ENCODE measurements at places on chromosomes 16 and 17.
A peak's percentile ranks its signal among the peaks of the same experiment; 100 is the strongest.

GRCh38 chr16:47978491-47979163, 177.2 kb downstream of the ABCC12 start:
- no peak for DNase-seq

GRCh38 chr16:16052916-16053315, 103.5 kb downstream of the ABCC1 start:
- no peak for DNase-seq

- DNase-seq = no peak
These were observed 154.2 kb downstream of the MRM1 start for GRCh38 chr17:36755586-36755985.

GRCh38 chr17:60372790-60373483, 19.0 kb downstream of the USP32 start:
- no peak for DNase-seq

- DNase-seq = no peak
These were observed 10.0 kb downstream of the CNGB1 start for GRCh38 chr16:57960826-57961472.

GRCh38 chr17:32104158-32104557, 38.1 kb upstream of the RHOT1 start:
- no peak for DNase-seq

- DNase-seq = no peak
These were observed 20.9 kb upstream of the PPM1D start for GRCh38 chr17:60579090-60579489.

- no peak for DNase-seq
These were observed 266.8 kb downstream of the SEC14L1 start for GRCh38 chr17:77407321-77408277.

GRCh38 chr17:56478836-56479447, 114.6 kb upstream of the NOG start:
- DNase-seq = no peak

DNA sequence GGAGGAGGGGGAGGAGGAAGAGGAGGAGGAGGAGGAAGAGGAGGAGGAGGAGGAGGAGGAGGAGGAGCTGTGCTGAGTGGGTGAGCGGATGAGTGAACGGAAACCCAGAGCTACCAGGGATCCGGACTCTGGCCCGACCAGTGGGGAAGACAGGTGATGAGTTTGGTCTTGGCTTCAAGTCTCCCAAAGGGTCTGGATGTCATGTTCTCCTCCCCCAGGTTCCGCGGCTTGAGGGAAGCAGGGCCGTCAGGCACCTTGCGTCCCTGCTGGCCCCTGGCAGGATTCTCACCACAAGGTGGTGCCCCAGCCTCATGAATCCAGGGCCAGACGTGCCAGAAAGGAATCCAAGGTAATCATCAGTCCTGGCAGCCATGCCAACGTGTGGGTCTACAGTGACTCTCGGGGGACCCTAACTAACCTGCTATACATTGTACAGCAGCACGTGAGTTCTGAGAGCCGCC, 13.5 kb upstream of the ABAT start:
- DNase-seq = peak; percentile 60

GRCh38 chr16:9328411-9328810, 237.0 kb downstream of the HAPSTR1 start:
- no peak for DNase-seq

DNA sequence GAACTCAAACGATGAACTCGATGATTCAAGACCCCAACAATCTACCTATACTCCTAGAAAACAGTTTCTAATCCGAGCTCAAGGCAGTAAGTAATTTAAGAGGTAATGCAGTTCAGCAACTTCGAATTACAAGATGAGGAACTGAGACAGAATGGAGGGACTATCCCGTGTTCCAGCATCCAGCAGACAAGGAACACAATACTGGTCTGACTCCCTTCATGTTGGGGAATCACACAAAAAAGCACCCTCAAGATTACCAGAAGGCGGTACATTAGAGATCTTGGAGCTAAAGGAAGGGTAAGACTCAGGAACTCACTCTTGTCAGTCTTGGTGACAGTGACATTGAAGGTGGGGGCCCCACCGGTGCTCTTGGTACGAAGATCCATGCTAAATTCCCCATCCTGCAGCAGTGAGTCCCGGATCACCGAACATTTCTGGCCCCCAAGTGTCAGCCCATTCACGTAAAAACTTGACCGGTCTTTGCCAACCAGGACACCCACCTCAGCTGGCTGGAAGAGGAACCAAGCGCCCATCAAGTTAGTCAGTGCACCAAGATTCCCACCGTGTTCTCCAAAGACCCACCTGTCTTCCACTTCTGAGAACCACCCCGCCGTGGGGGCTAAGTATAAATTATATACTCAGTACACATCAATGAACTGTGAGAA, 1.9 kb downstream of the PFN1 start:
- DNase-seq = no peak

DNA sequence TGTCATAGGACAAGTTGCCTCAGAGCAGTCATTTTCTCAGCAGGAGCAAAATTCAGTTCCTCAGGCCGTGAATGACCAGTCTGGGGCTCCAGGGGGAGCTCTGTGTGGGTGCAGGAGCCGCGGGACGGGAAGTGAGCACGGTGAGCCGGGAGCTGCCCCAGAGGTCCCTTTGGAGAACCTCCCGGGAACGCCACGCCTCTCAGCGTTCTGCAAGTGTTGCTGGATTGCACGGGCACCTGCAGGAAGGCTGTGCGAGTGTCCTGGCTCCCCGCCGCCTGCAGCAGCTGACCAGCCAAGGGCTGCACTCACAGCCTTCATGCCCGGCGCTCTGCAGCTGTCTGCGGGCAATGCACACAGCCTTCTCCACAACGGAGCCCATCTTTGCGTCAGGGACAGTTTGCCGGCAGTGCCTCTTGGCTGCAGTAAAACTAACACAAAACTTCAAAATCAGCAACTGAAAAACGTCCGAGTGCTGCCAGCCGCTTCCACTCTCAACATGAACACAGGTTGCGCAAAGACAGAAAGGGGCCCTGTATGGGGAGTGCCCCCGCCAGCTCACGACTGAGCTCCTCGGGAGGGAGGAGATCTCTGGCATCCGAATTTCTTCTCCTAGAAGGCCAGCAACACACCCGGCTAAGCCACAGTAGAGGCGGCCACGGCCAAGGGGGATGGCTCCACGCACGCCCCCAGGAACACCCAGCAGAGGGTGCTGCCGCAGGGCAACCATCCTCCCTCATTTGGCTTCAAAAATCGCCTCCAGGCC, 16.0 kb downstream of the NDUFAF8 start:
- DNase-seq = peak; percentile 53

DNA sequence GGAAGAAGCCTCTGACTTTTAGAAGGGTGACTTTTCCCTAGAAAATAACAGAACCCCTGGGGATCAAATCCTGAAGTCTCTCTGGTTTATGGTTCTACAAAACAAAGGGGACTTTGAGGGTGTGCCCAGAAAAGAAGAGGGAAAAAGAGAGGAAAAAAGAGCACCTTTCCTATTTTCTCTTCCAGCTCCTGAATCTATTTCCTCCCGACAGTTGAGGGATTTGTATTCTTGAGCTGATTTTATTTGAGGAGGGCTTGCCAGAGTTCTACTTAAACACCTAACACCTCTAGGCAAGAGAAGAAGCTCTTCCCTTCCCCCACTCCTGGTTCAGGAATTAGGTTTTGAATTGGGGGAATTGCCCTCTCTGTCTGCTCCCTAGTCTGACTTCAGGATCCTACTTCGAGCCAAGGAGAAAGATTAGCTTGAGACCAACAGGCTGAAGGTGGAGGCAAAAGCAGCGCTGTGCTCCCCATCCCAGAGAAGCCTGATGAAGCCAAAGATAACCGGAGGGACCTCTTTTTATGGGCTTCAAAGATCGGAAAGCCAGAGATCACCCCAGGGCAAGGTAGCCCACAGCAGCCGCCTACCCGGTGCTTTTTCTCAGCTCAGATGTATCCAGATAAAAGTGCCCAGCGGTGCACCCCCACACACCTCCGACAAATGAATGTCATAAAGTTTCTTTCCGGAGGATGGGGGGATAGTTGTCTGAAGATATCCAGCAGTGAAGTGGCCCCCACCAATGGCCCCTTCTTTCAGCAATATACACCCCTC, 796 bp downstream of the HOXB3 start:
- DNase-seq = no peak

DNA sequence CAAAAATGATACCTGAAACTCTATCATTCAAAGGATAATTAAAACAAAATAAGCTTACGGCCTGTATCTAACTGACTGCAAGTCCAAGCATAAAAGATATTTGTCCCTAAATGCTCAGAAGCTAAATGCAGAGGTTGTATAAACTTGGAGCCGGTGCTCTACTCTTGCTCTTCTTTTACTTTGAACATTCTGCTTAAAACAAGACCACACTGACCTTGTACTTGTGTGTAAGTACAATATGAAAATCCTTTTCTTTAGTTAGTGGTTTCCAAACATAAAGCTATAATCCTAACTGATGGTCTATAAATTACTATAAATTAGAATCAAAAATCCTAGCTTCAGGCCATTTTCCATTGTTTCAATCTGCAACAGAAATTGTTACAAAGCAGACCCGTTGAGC, 74.6 kb downstream of the SPAG9 start:
- no peak for DNase-seq

DNA sequence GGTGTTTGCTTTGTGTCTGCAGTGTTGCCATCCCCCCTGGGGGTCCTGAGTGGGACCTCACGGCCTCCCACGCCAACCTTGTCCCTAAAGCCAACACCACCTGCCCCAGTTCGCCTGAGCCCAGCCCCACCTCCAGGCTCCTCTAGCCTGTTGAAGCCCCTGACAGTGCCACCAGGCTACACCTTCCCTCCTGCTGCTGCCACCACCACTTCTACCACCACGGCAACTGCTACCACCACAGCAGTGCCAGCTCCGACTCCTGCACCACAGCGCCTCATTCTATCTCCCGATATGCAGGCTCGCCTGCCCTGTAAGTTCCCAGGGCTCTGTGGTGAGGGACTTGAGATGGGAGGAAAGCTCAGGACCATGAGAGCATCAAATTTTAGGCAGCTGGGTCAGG, 22.2 kb downstream of the SRCAP start:
- no peak for DNase-seq

DNA sequence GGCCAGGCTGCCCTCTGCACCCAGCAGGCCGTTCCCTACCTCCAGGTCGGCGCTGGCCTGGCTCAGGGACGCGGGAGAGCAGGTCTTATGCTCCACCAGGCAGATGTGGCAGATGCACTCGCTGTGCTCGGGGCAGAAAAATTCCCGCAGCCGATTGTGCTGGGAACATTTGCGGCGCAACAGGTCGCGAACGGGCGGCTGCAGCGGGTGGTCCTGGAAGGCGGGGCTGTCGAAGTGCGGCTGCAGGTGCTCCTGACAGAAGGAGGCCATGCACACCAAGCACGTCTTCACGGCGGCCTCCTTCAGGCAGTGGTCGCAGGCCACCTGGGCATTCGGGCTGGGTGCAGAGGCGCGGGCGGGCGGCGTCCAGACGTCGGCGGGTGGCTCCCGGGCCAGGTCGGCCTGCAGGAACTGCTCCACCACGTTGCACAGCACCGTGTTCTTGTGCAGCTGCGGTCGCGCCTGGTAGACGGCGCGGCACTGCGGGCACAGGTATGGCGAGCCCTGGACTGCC, 439 bp downstream of the TRIM25 start:
- peak; percentile 27 for DNase-seq

GRCh38 chr17:518047-518735, 165.6 kb upstream of the RPH3AL start:
- no peak for DNase-seq

GRCh38 chr16:87324411-87325275, 7.5 kb upstream of the C16orf95 start:
- peak; percentile 34 for DNase-seq

DNA sequence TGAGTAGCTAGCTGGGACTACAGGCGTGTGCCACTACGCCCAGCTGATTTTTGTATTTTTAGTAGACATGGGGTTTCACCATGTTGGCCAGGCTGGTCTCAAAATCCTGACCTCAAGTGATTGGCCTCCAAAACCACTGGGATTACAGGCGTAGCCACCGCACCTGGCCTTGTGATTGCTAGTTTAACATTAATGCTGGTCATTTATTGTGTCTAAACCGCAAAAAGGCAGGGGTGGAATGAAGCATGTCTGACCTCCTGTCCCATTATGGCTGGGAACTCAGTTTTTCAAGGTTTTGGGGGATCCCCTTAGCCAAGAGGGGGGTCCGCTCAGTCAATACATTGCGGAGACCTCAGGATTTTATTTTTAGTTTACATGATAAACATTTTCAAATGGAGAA, 10.7 kb upstream of the CNGB1 start:
- no peak for DNase-seq

GRCh38 chr16:84093879-84094270, 22.9 kb downstream of the MBTPS1 start:
- DNase-seq = no peak

- no peak for DNase-seq
These were observed 9.0 kb downstream of the NTAN1 start for GRCh38 chr16:15046692-15047376.

GRCh38 chr17:68955181-68955841, at the start of gene ABCA8:
ABCA8 (minus strand) TSS chr17:68955392; CDS start chr17:68942034, 13,358 bp downstream.
- DNase-seq = no peak

Measured in progenitor cell of endocrine pancreas (in vitro differentiated cells).